ENCODE measurements at places on chromosomes 7 and 10.

- no peak for DNase-seq
Measured at GRCh38 chr10:61100887-61101286, 156.9 kb upstream of the RHOBTB1 start.

- DNase-seq: no peak
Measured at GRCh38 chr10:133358162-133358924, 524 bp upstream of the FUOM start.

DNA sequence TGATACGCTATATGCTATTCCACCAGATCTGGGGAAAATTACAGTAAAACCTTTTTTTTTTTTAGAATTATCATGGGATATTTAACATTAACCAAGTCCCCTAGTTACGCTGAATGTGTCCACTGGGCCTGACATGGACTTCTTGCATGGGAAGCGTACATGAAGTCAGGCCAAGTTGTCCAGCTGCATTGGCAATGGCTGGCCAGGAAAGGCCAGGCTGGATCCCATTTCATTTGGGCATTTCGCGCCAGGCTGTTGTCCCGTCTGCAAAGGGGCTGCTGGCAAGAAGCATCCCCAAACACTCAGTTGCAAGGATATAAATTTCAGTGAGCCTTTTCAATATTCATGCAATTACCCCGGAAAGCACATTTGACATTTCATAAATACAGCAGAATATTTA is 933.3 kb downstream of the GRID1 start:
- no peak for DNase-seq

DNA sequence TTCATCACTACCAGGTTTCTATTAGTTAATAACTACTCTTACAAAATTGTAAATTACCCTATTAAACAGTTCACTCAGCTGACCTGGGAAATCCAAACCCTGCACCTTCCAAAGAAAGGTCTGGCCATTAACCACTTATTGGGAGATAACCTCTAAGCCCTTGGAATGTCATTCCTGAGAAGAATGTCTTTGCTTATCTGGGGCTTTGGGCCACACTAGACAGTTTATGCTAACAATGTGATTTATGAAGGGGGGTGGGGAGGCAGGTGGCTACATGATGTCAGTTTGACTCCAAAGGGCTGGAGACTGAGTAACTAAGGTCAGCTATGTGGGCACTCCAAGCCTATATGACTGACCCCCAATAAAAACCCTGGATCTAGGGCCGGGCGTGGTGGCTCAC is 50.7 kb downstream of the AKR1D1 start:
- no peak for DNase-seq

DNA sequence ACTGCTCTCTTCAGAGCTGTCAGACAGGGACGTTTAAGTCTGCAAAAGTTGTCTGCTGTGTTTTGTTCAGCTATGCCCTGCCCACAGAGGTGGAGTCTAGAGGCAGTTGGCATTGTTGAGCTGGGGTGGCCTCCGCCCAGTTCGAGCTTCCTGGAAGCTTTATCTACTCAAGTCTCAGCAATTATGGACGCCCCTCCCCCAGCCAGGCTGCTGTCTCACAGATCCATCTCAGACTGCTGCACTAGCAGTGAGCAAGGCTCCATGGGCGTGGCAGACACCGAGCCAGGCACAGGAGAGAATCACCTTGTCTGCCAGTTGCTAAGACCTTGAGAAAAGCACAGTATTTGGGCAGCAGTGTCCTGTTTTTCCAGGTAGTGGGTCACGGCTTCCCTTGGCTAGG is 98.1 kb downstream of the SDHAF3 start:
- no peak for DNase-seq
